ENCODE measurements at places on chromosomes 12 and 14.
A peak's percentile ranks its signal among the peaks of the same experiment; 100 is the strongest.

- DNase-seq, result no peak
- H3K4me1 ChIP-seq, result peaks cover 11% of the 10 kb centered on the region
- peak overlapping the region; percentile 86 for H3K4me3 ChIP-seq
- no peaks in the 10 kb centered on the region for H3K36me3 ChIP-seq
- H3K27ac ChIP-seq, result peak overlapping the region; percentile 86
Observed at GRCh38 chr12:25194214-25194613, 746 bp downstream of the DNAI7 start.

GRCh38 chr12:64633011-64633939, 23.0 kb downstream of the RASSF3 start:
- no peak for DNase-seq
- H3K27me3 ChIP-seq, result no peaks in the 10 kb centered on the region
- no peaks in the 10 kb centered on the region for H3K36me3 ChIP-seq
- no peaks in the 10 kb centered on the region for H3K4me1 ChIP-seq
- H3K27ac ChIP-seq, result no peak overlapping the region

DNA sequence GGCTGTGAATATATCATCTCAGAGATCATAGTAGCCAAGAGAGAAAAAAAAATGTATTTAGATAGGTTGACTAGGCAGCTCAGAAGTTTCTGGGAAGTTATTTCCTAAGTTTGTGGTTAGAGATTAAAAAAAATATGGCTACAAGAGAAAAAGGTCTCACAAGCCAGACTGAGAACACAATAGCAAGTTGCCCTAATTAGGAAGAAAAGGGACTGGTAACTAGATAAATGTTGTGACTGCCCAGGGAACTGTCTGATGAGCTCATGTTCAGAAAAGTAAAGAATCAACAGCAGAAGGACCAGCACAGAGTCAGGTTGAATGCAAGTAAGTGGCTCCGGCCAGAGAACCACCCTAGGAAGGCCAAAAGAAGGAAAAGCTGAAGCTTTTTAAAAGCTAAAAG, 256.6 kb downstream of the PRKD1 start:
- H3K36me3 ChIP-seq, result no peaks in the 10 kb centered on the region
- H3K27ac ChIP-seq, result no peak overlapping the region
- H3K27me3 ChIP-seq, result no peaks in the 10 kb centered on the region
- DNase-seq, result no peak
- H3K4me3 ChIP-seq, result no peak overlapping the region
- no peaks in the 10 kb centered on the region for H3K4me1 ChIP-seq

- no peaks in the 10 kb centered on the region for H3K36me3 ChIP-seq
- peaks cover 30% of the 10 kb centered on the region for H3K4me1 ChIP-seq
- no peaks in the 10 kb centered on the region for H3K27me3 ChIP-seq
- no peak overlapping the region for H3K4me3 ChIP-seq
Observed at GRCh38 chr12:50638482-50638880, 125.4 kb upstream of the ATF1 start.

GRCh38 chr14:33404964-33405574, 466.4 kb downstream of the NPAS3 start:
- H3K27ac ChIP-seq, result no peak overlapping the region
- H3K4me3 ChIP-seq, result no peak overlapping the region
- H3K4me1 ChIP-seq, result no peaks in the 10 kb centered on the region
- DNase-seq, result no peak

GRCh38 chr14:103149351-103150237, 26.3 kb downstream of the TNFAIP2 start:
- no peaks in the 10 kb centered on the region for H3K36me3 ChIP-seq
- no peak overlapping the region for H3K4me3 ChIP-seq
- no peak for DNase-seq
- H3K27ac ChIP-seq, result no peak overlapping the region

DNA sequence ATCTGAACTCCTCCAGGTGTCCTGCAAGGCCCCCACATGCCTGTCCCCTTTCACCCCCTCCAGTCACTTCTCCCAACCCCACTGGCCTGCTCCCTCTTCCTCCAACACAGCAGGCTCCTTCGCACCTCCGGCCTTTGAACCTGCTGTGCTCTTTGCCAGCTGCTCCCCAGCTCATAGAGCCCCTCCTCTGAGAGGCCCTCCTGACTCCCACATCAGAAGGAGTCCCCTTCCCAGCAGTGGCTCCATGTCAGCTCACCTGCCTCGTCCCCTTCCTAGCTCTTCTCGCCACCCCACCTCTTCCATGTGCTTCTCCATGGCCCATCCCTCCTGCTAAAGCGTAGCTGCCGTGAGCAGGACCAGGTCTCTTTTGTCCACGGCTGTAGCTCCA, 22.1 kb downstream of the SCARB1 start:
- no peak for DNase-seq
- no peak overlapping the region for H3K4me3 ChIP-seq
- H3K27ac ChIP-seq, result no peak overlapping the region
- H3K4me1 ChIP-seq, result no peaks in the 10 kb centered on the region

GRCh38 chr14:72891666-72892102, 2.2 kb downstream of the DPF3 start:
- peaks cover 29% of the 10 kb centered on the region for H3K4me1 ChIP-seq
- H3K27ac ChIP-seq, result peak overlapping the region; percentile 78
- peak overlapping the region; percentile 80 for H3K4me3 ChIP-seq
- no peak for DNase-seq
- no peaks in the 10 kb centered on the region for H3K27me3 ChIP-seq
- no peaks in the 10 kb centered on the region for H3K36me3 ChIP-seq

GRCh38 chr12:48285751-48286650, 64.7 kb downstream of the ZNF641 start:
- H3K4me1 ChIP-seq, result no peaks in the 10 kb centered on the region
- no peak overlapping the region for H3K27ac ChIP-seq
- DNase-seq, result peak; percentile 60
- no peaks in the 10 kb centered on the region for H3K27me3 ChIP-seq
- H3K36me3 ChIP-seq, result no peaks in the 10 kb centered on the region
- no peak overlapping the region for H3K4me3 ChIP-seq

DNA sequence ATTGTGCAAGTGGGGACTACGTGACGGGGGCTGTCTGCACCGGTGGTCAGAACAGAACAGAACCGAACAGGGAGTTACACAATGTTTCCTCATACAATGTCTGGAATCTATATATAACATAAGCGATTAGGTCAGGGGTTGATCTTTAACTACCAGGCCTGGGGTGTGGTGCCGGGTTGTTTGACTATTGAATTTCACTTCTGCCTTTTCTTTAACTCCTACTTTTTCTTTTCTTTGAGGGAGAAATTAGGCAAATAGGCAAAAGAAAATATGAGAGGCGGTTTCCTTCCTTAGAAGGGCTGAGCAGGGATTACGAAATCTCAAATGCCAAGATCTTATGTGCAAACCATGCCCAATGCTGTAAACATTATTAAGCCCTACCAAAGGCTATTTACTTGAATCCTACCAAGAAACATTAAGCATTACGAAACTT, 140.3 kb downstream of the SLC38A6 start:
- no peak overlapping the region for H3K27ac ChIP-seq
- H3K4me1 ChIP-seq, result peaks cover 5% of the 10 kb centered on the region
- no peaks in the 10 kb centered on the region for H3K27me3 ChIP-seq
- H3K36me3 ChIP-seq, result no peaks in the 10 kb centered on the region
- DNase-seq, result no peak

GRCh38 chr14:80930836-80931389, 10.6 kb downstream of the CEP128 start:
- H3K27me3 ChIP-seq, result no peaks in the 10 kb centered on the region
- H3K27ac ChIP-seq, result peak overlapping the region; percentile 96
- DNase-seq, result peak; percentile 88
- H3K4me3 ChIP-seq, result peak overlapping the region; percentile 40
- no peaks in the 10 kb centered on the region for H3K36me3 ChIP-seq

- no peak overlapping the region for H3K4me3 ChIP-seq
- no peaks in the 10 kb centered on the region for H3K4me1 ChIP-seq
- H3K27me3 ChIP-seq, result no peaks in the 10 kb centered on the region
- no peaks in the 10 kb centered on the region for H3K36me3 ChIP-seq
- no peak overlapping the region for H3K27ac ChIP-seq
Observed at GRCh38 chr12:82527165-82527780, 159.4 kb upstream of the TMTC2 start.

- no peak overlapping the region for H3K27ac ChIP-seq
- H3K27me3 ChIP-seq, result no peaks in the 10 kb centered on the region
- H3K36me3 ChIP-seq, result no peaks in the 10 kb centered on the region
- H3K4me1 ChIP-seq, result no peaks in the 10 kb centered on the region
- H3K4me3 ChIP-seq, result no peak overlapping the region
- no peak for DNase-seq
Observed at GRCh38 chr14:84749191-84749955, 780.6 kb upstream of the FLRT2 start.

DNA sequence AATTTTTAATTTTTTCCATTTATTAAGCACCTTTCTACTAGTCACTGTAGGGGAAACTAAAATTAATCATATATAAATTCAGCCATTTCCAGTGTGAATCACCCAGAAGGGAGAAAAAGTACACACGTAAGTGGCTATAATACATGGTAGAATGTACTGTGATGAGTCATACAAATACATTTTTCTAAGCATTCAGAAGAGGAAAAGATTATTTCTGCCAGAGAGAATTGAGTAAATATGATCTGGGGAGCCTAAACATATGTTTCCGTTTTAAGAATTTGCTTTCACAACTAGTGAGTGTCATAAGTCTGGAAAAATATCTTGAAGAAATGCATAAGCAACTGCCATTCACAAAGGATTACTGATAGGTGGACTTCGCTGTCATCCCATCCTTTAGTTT, 102.8 kb downstream of the TGFB3 start:
- no peak overlapping the region for H3K4me3 ChIP-seq
- no peaks in the 10 kb centered on the region for H3K36me3 ChIP-seq
- peaks cover 15% of the 10 kb centered on the region for H3K4me1 ChIP-seq
- H3K27me3 ChIP-seq, result no peaks in the 10 kb centered on the region
- peak; percentile 11 for DNase-seq

DNA sequence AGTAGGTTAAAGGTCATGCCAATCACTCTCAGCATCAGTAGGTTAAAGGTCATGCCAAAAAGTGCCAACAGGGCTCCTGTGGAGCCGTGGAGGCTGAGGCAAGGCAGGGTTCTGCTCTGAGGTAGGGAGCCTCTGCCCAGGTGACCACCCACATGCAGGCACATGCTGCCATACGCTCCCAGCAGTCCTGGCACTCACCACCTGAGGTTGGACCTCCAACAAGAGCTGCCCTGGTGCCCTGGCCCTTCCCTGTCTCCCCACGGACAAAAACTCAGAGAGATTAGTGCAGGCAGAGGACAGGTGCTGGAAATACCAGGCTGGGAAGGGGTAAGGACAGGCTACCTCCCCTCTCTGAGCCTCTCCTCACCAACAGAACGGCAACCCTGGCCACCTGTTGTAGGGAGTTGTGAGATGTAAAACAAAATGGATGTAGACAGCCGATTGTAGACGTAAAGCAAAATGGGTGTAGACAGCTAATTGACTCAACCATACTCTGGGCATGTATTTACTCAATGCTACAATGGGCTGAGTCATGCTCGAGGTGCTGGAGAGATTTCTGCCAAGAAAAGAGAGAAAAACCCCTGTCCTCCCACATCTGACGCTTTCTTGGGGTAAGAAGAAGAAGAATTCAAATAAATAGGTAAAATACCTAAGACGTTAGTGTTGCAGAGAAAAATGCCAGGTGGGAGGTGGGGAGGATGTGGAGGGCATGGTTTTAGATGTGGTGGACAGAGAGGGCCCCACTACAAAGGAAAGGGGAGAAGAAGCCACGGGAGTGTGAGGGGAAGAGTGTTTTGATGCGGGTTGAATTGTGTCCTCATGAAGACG, 32.4 kb downstream of the LTBP2 start:
- H3K4me1 ChIP-seq, result no peaks in the 10 kb centered on the region
- H3K4me3 ChIP-seq, result no peak overlapping the region
- no peak for DNase-seq

DNA sequence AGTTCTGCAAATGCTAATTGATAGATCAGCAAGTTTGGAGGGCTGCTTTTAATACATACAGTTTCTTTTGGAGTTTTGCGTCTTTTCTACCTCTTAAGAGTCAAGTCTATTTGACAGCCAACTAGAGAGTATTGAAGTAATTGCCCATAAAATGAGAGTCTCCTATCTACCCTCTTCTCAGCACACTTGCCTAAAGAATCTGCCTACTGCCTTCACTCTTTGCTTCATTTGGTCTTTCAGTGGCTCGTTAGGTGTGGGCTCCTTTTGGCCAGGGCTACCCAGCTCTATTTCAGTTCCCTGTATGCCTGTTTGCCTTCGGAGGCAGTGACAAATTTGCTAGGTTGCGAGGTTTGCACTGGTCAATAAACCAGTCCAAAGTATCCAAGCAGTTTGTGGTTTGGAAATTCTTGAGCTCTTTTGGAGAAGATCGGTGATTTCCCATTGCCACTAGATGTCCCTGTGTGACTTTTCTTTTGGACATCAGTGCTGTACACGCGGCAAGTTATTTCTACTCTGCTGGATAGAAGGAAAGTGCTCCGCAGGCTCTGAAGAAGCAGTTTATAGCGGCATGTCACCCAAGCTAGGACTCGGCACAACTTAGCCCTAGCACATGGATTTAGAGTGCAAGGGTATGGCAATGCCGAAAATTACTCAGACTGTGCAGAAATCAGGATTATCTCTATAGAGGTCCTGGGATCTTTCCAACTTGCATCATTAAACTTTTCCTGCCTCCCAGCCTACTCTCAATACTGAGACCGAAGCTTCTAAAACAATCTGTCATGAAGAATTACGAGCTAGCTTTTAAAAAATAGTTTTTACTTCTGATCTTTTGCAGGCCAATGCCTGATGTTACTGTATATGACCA, 38.6 kb downstream of the MGST1 start:
- H3K27me3 ChIP-seq, result no peaks in the 10 kb centered on the region
- H3K27ac ChIP-seq, result no peak overlapping the region
- no peaks in the 10 kb centered on the region for H3K36me3 ChIP-seq
- no peak overlapping the region for H3K4me3 ChIP-seq
- no peak for DNase-seq
- no peaks in the 10 kb centered on the region for H3K4me1 ChIP-seq

DNA sequence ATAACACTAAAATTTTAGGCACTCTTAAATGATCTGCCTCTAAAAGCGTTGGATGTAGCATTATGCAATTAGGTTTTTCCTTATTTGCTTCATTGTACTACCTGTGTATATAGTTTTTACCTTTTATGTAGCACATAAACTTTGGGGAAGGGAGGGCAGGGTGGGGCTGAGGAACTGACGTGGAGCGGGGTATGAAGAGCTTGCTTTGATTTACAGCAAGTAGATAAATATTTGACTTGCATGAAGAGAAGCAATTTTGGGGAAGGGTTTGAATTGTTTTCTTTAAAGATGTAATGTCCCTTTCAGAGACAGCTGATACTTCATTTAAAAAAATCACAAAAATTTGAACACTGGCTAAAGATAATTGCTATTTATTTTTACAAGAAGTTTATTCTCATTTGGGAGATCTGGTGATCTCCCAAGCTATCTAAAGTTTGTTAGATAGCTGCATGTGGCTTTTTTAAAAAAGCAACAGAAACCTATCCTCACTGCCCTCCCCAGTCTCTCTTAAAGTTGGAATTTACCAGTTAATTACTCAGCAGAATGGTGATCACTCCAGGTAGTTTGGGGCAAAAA, 4.1 kb downstream of the CDKN1B start:
- peak overlapping the region; percentile 97 for H3K27ac ChIP-seq
- peaks cover 15% of the 10 kb centered on the region for H3K36me3 ChIP-seq
- DNase-seq, result peak; percentile 53
- H3K4me1 ChIP-seq, result 0 out of 2 replicates have a peak, but pooled peaks cover 5% of the 10 kb centered on the region
- peak overlapping the region; percentile 94 for H3K4me3 ChIP-seq
- no peaks in the 10 kb centered on the region for H3K27me3 ChIP-seq
